ENCODE measurements at places on chromosomes 4 and X. TPM values are rescaled to one million over a fixed set of nuclear protein-coding genes. Genes with fewer than 3 reads are reported as not detected.

Gene RBM47
- 25.4 TPM for polyA plus RNA-seq

Gene LRP2BP
- 1.1 TPM for polyA plus RNA-seq

Gene ARMCX2
- polyA plus RNA-seq, result 42.5 TPM

Gene FAM9B
- not detected for polyA plus RNA-seq

Gene TRAM1L1
- polyA plus RNA-seq, result 1.3 TPM

Gene ATP10D
- 9.3 TPM for polyA plus RNA-seq

Gene SCFD2
- polyA plus RNA-seq, result 3.5 TPM

Gene S100P
- polyA plus RNA-seq, result 4.3 TPM

All from aorta (tissue), 5 donors.